ENCODE measurements at places on chromosomes 1 and 21.

DNA sequence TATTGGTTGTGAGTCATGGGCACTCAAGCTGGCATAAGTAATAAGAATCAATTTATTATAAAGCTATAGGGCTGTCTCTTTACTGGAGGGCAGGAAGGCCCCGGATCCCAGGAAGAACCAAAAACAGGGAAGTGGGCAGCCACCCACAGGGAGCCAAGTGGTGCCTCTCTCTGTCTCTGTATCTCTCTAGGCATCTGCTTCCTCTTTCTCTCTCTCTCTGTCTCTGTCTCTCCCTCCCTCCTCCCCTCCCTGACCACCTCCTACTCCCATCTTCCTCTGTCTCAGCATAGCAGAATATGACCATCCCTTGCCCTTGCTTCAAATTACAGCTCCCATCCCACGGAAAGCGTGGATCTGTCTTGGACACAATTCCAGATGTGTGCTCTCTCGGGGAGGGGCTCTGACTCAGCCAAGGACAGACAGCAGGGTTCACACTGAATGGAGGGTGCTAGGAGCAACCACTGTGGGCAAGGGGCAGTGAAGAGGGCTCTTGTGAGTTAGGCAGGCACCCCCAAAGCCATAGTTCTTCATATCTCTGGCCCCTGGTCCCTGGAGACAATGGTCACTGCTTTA is 80.4 kb upstream of the LPGAT1 start:
- DNase-seq: no peak

- no peak for DNase-seq
Observed at GRCh38 chr1:167093846-167094516, at the start of gene STYXL2. STYXL2 (plus strand) TSS chr1:167094075; CDS start chr1:167094850, 775 bp downstream.

DNA sequence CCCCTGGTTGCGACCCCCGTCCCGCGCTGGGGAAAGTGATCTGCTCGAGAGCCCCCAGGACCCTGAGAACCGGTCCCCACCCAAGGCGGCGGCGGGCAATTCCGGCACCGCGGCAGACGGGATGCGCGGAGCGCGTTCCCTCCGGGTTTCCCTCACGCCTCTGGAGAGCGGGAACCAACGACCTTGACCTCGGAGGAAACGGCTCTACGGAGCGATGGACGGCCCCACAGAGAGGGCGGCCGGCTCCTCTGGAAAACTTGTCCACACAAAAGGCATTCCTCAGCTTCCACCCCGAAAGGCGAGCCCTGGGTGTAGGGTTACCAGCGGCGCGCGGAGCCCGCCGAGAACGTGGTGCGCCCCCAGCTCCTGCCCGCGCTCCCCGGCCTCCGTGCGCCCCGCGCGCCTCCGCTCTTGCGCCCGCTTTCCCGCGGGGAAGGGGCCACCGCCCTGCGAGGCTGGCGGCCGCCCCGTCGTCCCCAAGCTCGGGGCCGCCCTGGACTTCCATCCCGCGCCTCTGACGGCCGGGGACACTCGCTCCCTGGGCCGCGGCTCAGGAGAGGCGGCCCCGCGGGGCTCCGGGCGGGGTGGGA is 391 bp upstream of the KIAA1614 start:
- no peak for DNase-seq

DNA sequence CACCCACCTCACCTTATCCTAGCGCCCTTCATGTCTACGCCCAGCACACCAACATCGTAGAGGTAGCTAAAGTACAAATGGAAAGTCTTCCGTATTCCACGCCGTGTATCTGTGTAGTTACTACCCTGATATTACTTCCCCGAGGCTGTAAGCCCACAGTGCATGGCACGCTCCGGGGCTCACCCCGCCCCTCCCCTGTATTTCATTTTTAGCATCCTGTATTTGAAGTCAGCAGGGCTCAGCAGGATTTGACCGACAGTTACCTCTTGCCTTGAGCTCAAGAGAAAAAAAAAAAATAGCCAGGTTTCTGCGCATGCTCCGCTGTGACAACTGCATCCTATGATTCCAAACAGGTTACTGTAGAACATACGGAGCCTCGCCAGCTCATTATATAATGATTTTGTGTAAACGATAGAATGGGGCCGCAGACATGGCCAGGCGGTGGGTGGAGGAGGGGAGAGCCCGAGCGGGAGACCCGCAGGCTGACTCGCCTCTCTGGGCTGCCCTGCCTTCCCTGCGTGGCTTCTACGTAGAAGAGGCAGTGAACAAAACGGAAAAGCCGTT is 1.3 kb downstream of the ABCG1 start:
- DNase-seq: peak; percentile 85

GRCh38 chr1:53068314-53069099 is 6.5 kb downstream of the PODN start:
- no peak for DNase-seq
